ENCODE measurements at places on chromosomes 16 and 17.

DNA sequence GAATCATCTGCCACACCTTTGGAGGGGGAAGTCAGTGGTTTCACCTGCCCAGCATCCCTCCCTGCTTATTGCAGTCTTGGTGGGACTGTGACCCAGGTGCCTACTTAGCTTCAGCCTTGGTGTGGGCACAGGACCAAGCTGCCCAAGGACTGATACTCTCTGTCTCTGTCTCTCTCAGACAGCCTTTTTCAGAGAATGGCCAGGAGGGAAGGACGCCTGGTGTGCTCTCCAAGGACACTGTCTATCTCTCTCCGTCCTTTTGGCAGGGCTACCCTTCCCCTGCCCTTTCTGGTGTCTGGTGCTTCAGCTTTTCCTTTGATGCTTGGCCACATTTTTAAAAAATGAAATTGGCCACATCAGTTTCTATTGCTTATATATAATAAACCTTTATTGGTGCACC is 19.6 kb downstream of the PIK3R6 start:
- no peak for DNase-seq

DNA sequence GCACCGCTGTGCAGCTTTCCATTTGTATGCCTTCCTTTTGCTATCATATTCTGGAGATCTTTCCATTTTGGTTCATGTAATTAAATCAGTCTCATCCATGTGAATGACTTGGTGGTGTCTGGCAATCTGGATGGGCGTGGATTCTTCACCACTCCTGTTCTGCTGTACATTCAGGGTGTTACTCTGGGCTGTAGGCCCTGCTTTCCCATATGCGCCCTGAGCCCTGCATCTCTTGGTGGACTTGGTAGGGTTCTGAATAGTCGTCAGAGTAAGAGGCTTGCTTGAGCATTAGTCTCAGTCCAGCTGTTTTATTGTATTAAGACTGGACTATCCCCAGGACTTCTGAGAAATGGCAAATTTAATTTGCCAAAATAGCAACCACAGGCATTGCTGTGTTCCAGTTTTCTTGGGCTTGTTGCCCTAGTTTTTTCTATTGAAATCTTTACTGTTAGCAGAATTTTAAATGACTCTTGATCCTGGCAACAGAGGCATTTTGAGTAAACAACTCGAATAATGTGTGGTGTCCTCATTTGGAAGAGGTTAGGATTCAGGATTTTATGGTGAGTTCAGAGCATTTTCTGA is 14.9 kb downstream of the BANP start:
- no peak for DNase-seq

GRCh38 chr17:33561569-33562334 is 268.7 kb upstream of the ASIC2 start:
- no peak for DNase-seq

DNA sequence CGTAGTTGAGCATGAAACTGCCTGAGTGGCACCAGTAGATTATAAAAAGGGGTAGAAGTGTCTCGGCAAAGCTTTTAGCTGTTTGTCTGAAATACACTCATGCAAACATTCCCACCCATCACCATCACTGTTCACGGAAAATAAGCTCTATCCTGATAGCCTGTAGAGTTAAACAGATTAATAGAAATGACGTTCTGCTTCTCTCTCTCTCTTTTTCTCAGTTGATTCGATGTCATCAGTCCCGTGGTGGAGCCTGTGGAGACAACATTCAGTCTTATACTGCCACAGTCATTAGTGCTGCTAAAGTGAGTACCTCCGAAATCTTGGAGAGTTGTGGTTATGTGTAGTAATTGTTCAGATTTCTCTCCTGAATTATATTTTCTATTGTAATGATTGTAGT is 224.7 kb downstream of the BCAS3 start:
- DNase-seq, result no peak

GRCh38 chr17:68324114-68324513 is 32.8 kb downstream of the ARSG start:
- no peak for DNase-seq

Measured in esophagus muscularis mucosa (tissue), 4 donors.